Kidney epithelial cell (primary cell): ENCODE measurements at places on chromosomes 12 and 14. TPM values are rescaled to one million over a fixed set of nuclear protein-coding genes. Genes with fewer than 3 reads are reported as not detected.
A peak's percentile ranks its signal among the peaks of the same experiment; 100 is the strongest.

NFATC4 gene
- 8.0 and 14.0 TPM in 2 replicates for total RNA-seq

GRCh38 chr12:109488051-109488665 lies 10.7 kb downstream of the UBE3B start:
- no peak for DNase-seq

DNA sequence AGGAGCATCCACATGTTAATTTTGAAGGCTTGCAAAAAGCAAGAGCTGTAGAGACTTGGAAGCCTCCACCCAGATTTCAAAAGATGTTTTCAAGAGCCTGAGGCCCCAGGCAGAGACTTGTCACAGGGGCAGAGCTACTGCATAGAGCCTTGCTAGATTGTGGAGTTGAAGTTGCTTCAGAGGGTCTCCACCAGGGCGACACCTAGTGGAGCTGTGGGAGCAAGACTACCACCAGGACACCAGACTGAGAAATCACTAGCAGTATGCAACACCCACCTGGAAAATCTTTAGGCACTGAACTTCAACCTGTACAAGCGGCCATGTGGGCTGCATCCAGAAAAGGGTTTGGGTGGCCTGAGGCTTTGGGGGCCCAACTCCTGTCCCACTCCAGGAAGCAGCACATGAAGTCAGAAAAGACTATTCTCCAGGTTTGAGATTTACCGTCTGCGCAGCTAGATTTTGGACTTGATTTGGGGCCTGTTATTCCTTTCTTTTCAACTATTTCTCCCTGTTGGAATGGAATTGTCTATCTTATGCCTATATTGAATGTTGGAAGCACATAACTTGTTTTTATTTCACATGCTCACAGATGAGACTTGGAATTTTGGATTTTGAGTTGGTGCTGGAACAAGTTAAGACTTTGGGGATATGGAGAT lies 508.6 kb downstream of the FLRT2 start:
- DNase-seq: no peak

GRCh38 chr12:79687711-79688260 lies 3.0 kb downstream of the PAWR start:
- no peak for DNase-seq

GRCh38 chr12:53960187-53961024 lies 5.7 kb downstream of the HOXC12 start:
- DNase-seq: no peak

SLC4A8 gene
- total RNA-seq: 1.0 and 1.7 TPM in 2 replicates

DNA sequence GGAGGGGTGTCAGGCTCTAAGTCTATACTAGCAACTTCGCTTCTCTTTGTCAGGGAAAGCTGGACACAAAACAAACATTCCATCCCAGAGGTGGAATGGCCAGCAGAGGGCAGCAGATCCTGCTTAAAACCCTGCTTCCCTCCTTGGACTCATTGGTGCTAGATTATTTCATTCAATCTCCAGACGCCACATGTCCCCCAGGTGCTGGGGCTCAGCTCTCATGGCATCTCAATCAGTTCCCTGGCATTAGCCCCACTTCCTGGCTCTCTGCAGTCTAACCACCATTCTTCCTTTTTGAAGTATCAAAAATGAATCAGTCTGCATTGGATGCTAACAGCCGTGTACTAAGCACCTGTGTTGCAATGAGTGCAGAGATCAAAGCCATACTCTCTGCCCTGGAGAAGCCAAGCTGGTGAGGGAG lies 8.1 kb upstream of the PPP1R1A start:
- DNase-seq: no peak

LAG3 gene
- not detected in 2 replicates for total RNA-seq

GRCh38 chr14:23627961-23628360 lies 8.2 kb upstream of the DHRS2 start:
- no peak for DNase-seq

- DNase-seq: no peak
Measured at GRCh38 chr12:117189725-117190209, 503 bp downstream of the FBXO21 start.

DNA sequence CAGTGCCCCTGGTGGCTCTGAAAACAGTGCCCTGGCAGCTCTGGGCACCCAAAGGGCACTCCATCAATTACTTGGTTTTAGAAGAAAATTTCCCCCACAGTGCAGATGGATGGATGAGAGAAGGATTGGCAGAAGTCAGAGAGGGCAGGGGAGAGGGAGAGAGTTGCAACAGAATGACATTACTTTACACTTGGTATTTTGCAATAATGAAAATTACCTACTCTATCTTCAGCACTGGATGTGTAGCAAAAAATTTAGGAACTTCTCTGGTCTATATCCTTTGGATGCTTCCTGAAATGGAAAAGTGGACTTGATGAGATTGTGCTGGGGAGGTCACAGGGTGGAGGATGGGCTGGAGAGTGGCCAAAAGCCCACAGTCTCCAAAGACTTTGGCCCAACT lies 193.2 kb downstream of the CHST11 start:
- no peak for DNase-seq

DNA sequence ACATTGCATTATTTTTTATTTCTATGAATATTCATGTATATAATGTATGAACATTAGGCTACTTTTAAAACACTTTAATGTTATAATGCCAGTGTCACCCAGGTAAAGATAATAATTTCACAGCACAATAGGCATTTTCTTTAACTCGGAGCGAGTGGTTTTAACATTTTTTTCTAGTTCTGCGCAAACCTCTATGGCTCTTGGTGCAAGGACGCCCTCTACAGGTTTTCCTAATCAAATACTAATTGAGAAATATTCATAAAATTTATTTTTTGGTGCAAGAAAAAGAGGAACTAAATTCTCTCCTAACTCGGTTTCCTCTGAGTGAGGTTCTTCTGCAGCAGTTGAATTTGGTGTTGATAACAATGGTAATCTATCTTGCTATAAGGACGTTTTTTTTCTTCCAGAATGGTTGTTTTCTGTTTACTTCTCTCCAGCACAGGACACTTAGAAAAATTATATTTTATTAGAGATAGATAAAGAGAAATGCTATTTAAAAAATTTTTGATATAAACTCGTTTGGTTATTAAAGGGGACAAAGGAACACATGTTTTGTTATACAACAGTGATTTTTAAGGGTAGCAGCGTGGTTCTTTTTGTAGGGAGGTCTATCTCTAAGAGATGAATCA lies 2.4 kb upstream of the WIF1 start:
- no peak for DNase-seq

TMEM132D gene
- 6.4 and 7.1 TPM in 2 replicates for total RNA-seq

- DNase-seq: no peak
Measured at GRCh38 chr12:57615637-57616036, 4.4 kb downstream of the ARHGEF25 start.

DNA sequence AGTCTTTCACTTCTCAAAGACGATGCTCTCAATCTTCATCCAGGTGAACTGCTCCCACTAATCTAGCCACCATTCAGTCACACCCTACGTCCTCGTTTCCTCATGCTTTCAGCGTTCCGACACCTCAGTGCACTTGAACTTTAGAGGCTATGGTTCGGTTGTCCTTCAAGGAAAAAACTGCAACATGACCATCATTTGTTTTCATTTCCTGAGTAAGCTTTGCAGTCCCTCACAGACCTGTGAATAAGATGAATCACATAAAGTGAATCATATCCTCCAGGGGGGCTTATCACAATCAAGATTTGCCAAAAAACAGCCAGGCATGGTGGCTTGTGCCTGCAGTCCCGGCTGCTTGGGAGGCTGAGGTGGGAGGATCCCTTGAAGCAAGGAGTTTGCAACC lies 80.2 kb downstream of the TMCC3 start:
- peak; percentile 75 for DNase-seq

CAPRIN2 gene
- total RNA-seq: 25.9 and 30.2 TPM in 2 replicates

ZFHX2 gene
- total RNA-seq: 2.3 and 2.6 TPM in 2 replicates

- no peak for DNase-seq
Measured at GRCh38 chr12:54378796-54379397, 5.6 kb downstream of the ZNF385A start.

- DNase-seq: no peak
Measured at GRCh38 chr14:105700622-105701288, 174.4 kb downstream of the TMEM121 start.

GRCh38 chr12:127963933-127964332 lies 303.0 kb upstream of the TMEM132C start:
- no peak for DNase-seq

GRCh38 chr12:99915251-99916082 lies 69.3 kb downstream of the ANKS1B start:
- DNase-seq: no peak

DNA sequence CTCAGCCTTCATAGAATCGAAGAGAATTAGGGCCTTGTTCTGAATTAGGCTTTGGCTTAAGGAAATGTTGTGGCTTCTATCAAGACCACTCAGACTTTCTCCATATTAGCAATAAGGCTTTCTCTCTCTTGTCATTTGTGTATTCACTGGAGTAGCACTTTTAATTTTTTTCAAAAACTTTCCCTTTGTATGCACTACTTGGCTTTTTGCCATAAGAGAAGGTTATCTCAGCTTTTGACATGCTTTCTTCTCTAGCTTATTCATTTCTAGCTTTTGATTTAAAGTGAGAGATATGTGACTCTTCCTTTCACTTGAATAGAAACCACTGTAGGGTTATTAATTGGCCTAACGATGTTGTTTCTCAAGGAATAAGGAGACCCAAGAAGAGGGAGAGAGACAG lies 244.2 kb downstream of the GPHN start:
- DNase-seq: no peak

TTC7B gene
- 46.0 and 69.5 TPM in 2 replicates for total RNA-seq

DNA sequence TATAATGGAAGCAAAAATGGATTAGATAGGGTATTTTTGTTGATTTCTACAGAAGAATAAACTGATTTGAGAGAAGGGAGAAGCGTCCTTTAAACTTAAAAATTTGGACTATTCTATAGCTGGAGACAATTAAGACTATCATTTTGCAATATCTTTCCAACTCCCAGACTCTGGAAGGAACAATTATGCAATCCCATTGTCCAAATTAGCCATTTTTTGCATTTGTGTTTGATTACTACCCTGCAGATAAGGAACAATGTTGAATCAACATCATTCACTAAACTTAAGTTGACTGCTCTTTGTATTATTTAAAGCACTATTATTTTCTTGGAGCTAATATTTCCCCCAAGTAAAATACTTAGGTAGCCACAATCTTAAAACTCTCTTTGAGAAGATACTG lies 34.8 kb upstream of the SELPLG start:
- no peak for DNase-seq

FSCB gene
- total RNA-seq: 0.08 TPM in 1 of 2 replicates, not detected in the other

- DNase-seq: no peak
Measured at GRCh38 chr12:127388985-127389384, 878.0 kb upstream of the TMEM132C start.

DNA sequence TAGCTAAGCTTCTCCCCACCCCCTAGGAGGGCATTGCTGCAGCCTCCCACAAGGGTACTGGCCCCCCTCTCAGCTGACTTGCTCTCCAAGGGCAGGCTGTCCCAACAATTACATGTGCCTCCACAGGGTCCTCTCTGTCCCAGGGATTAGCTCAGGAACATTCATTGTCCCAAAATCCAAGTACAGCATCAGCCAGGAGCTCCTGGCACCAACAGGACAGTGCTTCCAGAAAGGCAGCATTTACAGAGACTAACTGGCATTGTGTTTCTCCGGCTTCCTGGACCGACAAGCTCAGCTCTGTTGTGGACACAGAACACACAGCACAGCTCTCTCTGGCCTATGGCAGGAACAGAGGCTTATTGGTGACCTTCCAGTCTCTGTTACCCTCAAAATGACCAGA lies 21.7 kb downstream of the ABCD4 start:
- no peak for DNase-seq

AMN1 gene
- 5.3 and 9.3 TPM in 2 replicates for total RNA-seq

- no peak for DNase-seq
Measured at GRCh38 chr14:32404784-32405573, 75.9 kb downstream of the AKAP6 start.

DNA sequence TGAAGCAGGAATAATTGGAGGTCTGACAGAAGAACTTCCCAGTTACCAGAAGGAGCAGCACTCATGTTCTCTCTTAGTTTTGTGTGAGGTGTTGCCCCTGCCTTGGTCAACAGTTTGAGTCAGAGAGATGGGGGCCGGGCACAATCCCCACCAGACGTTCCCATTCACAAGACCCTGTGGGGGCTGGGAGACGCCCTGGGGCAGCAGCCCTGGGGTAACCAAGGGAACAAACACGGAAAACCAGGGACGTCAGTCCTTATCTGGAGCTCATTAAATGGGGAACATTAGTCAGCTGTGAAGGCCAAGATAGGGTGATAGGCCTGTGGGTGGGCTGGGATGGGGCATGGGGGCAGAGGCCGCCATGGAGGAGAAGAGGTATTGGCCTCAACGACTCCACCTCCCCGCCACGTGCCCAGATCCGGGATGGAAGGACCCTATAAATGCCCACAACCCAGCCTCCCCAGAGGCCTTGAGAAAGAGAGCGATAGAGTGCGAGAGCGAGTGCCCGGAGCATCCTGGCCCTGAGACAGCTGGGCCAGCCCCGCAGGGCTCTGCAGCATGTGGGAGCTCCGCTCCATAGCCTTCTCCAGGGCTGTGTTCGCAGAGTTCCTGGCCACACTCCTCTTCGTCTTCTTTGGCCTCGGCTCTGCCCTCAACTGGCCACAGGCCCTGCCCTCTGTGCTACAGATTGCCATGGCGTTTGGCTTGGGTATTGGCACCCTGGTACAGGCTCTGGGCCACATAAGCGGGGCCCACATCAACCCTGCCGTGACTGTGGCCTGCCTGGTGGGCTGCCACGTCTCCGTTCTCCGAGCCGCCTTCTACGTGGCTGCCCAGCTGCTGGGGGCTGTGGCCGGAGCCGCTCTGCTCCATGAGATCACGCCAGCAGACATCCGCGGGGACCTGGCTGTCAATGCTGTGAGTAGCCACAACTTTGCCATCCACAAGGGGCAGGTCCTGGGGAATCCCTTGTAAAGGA lies at the start of gene AQP2:
Gene AQP2 (plus strand): TSS at position 465 of the 979 bp plus-strand sequence. CDS start 94 bp downstream, at position 559.
- no peak for DNase-seq
